H1 (cell line): ENCODE measurements at places on chromosomes 1 and 21.

GRCh38 chr1:204726478-204726877 lies 40.9 kb upstream of the LRRN2 start:
- no peak for DNase-seq

- no peak for DNase-seq
These were observed 23.4 kb upstream of the ABCG1 start for GRCh38 chr21:42195378-42196031.

GRCh38 chr1:165816826-165817497 lies 10.5 kb upstream of the UCK2 start:
- DNase-seq = no peak

DNA sequence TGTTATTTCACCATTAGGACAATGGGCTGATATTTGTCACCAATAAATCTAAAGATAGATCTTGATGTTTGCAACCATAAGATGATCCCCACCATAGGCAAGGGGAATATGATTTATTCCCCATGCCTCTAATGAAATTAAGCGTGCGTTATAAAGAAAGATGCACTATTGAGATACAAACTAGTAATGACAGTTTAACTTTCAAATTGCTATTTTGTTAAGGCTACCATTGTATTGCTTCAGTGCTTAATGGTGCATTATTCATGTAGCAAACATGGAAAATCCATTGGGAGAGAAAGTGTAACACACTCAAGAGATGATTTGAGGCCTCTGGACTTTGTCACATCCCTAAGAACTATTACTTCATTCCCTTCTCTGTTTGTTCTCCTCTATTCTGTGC lies 108.9 kb upstream of the TRABD2B start:
- no peak for DNase-seq

DNA sequence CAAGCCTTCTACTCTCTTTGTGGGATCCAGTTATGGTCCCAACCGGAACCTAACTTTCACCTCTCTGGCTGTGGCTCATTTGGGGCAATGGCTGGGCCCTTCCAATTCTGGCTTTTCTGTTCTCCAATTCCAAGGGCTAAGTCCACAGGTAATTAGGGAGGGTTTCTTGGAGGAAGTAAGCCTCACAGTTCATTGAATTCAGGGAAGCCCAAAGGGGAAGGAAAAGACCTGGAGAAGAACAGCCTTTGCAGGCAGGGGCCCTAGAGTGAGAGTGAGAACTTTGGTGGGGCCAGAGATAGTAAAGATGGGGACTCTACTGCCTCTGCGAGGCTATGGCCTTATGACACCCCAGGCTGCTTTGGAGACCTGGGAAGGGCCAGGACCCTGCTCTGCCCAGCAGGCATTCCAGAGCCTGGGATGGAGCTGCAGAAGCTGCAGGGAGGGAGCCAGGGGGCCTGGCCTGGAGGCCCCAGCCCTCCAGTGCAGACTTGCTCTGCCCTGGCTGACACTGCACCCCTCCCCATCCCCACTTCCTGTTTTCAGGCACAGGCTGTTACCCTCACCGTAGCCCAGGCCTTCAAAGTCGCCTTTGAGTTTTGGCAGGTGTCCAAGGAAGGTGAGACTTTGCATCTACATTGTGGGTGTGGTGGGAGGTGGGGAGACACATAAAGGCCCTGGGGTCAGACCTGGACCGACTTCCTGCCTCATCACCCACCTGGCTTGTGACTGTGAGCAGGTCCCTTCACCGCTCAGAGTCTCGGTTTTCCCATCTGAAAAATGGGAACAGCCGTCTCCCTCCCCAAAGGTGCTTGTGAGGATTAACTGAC lies 18.9 kb downstream of the LDLRAP1 start:
- no peak for DNase-seq

- DNase-seq = no peak
These were observed 22.0 kb upstream of the PRELP start for GRCh38 chr1:203453616-203454015.

GRCh38 chr1:159088050-159088449 lies 11.5 kb upstream of the AIM2 start:
- DNase-seq = no peak

- no peak for DNase-seq
These were observed 80.4 kb downstream of the SIK1 start for GRCh38 chr21:43346551-43346950.

- DNase-seq = no peak
These were observed 559.8 kb upstream of the USP24 start for GRCh38 chr1:55775007-55775406.

DNA sequence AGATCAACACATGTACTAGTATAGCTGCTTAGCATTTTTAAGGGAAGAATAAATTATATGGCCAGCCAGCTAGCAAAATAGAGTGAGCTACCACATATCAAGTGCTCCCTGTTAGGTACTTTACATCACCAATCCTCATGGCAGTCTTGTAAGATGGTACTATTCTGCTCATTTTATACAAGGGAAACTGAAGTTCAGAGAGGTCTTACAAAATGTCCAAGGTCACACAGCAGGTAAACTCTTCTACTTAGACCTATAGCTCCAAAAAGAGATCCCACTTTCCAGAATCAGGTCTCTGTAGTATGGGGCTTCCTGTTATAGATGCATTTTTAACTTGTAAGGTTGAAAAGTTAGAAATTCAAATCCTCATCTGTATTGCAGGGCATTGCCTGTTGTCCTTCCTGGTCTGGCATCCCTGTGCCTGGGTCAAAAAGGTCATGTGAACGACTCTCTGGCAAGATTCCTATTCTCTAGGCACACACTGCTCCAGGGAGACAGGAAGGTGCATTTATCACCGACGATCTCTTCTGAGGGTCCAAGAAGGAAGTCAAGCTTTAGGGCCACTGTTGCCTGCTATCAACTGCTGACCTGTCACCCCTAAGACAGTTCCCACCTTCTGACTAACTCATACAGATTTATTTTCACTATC lies 41.1 kb downstream of the TRIT1 start:
- no peak for DNase-seq

DNA sequence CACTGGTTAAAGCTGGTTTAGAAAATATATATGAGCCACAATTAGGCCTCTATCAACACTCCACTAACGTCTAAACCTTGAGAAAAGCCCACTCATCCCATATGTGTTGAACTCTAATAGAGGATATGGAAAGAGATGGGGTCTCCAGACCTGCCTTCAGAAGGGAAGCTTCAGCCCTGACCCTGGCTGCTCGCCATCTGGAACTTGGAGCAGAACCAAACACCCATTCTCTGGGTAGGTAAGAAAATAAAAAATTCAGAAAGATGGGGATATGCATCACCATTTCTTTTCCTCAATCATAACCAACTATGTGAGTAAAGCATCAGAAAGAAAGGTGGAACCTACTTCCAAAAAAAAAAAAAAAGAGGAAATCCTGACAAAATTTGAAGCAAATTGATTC lies 666.2 kb downstream of the PTPRC start:
- DNase-seq = no peak
